ENCODE measurements at places on chromosomes 1 and 21.

- DNase-seq, result no peak
These were observed at the start of gene DNAJB4 for GRCh38 chr1:78004719-78005447. DNAJB4 (plus strand) TSS chr1:78004939; CDS start chr1:78005111, 172 bp downstream.

GRCh38 chr21:16834791-16835190, 678.1 kb upstream of the CXADR start:
- DNase-seq, result no peak

- no peak for DNase-seq
These were observed 181.9 kb upstream of the B3GALT2 start for GRCh38 chr1:193368302-193368701.

GRCh38 chr21:31987696-31988095, 114.9 kb downstream of the HUNK start:
- no peak for DNase-seq

- DNase-seq, result no peak
These were observed 6.1 kb upstream of the PSEN2 start for GRCh38 chr1:226864311-226864710.
